Neural crest cell (in vitro differentiated cells): ENCODE measurements at places on chromosomes 7 and 10. TPM values are rescaled to one million over a fixed set of nuclear protein-coding genes. Genes with fewer than 3 reads are reported as not detected.

The SLC16A12 gene
- total RNA-seq = not detected in 2 replicates

DNA sequence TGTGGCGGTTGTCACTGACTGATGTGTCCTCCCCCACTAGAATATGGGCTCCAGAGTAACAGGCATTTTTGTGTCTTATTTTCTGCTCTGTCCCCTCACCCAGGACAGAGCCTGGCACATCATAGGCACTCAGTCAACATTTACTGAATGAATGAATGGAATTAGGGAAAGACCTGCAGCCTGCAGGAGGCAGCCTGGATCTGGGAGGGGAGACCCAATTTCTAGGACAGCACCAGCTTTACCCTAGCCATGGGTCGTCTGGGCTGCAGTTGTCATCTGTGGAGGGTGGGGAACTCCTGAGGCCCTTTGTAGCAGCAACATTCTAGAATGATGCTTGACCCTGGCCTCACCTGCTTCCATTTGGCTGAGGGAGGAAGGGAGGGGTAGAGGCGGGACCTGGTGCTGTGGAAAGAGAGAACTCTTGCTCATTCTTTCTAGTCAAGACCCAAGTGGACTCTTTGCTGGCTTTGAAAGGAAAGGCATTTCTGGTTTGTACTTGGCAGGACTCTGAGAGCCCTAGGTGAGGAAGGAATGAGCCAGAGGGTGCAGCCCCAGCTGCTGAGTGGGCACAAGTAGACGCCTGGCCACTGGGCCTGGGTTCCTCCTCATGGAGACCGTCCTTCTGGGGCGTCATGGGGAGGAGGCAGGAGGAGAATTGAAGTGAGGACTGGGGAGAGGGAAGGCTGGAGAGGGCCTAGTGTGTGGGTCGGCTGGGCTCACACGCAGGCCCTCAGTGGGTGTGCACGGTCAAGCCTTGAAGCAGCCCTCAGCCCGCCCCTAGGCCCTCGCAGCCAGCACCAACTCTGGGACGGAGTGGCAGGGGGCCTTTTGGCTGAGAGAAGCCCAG lies 8.9 kb downstream of the FGF8 start:
- no peak for DNase-seq

The ADAM22 gene
- 12.1 and 13.4 TPM in 2 replicates for total RNA-seq

The BICC1 gene
- 2.4 and 2.5 TPM in 2 replicates for total RNA-seq

DNA sequence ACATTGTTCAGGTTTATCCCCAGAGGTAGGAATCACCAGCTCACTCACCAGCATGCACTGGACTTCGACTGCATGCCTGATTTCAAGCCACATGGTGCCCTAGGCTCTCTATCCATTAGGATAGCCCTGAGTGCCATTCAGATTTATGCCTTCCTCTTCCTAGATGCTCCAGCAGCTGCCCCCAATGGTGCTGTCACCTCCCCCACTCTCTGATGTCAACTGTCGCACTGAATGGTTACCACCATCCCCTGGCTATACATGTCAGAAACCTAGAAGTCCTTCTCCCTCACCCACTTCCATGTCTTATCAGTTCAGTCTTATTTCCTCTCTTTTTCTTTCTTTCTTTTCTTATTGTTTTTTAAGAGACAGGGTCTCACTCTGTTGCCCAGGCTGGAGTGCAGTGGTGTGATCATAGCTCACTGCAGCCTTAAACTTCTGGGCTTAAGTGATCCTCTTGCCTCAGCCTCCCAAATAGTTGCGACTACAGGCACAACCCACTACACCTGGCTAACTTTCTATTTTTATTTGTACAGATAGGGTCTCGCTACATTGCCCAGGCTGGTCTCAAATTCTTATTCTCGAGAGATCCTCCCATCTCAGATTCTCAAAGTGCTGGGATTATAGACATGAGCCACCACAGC lies 2.9 kb downstream of the SFXN4 start:
- no peak for DNase-seq

GRCh38 chr10:71331736-71332135 lies 12.7 kb downstream of the SLC29A3 start:
- no peak for DNase-seq

The DOCK1 gene
- 55.8 and 62.9 TPM in 2 replicates for total RNA-seq

The CCDC146 gene
- total RNA-seq = 3.2 and 6.4 TPM in 2 replicates

GRCh38 chr7:33459340-33459751 lies 330.0 kb downstream of the BBS9 start:
- no peak for DNase-seq

DNA sequence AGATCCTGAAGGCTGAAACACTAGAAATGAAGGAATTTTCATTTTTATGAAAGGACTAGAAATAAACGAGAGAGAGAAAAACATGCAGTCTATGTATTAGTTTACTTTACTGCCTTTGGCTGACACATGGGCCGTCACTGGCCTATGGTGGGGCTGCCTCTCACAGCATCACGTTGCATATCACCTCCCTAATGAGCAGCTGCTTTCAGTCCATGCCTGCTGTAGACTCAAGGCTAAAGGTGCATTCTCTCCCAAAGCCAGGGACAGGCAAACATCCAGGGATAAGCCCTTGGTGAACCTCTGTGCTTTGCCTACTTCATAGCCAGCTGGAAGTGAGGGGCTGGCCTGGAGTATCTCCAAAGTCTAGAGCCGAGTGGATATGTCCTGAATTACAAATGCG lies 359.4 kb downstream of the GPAM start:
- no peak for DNase-seq

- no peak for DNase-seq
Observed at GRCh38 chr7:69448071-69448470, 150.2 kb upstream of the AUTS2 start.
